H1 (cell line): ENCODE measurements at places on chromosomes 7 and 10. TPM values are rescaled to one million over a fixed set of nuclear protein-coding genes. Genes with fewer than 3 reads are reported as not detected.

Gene GPR26
- 0.09 and 0.10 TPM in 2 replicates for total RNA-seq

Gene TRDMT1
- 20.2 and 21.4 TPM in 2 replicates for total RNA-seq

Gene ERVW-1
- total RNA-seq, result not detected in 2 replicates

Gene CNNM1
- total RNA-seq, result 0.57 and 0.74 TPM in 2 replicates

Gene MRLN
- not detected in 2 replicates for total RNA-seq

Gene CPA4
- not detected in 2 replicates for total RNA-seq

Gene FAM3C
- total RNA-seq, result 71.5 and 77.7 TPM in 2 replicates

Gene TRIM50
- total RNA-seq, result 0.31 TPM in 1 of 2 replicates, not detected in the other

Gene CCL26
- 14.8 and 14.9 TPM in 2 replicates for total RNA-seq

Gene RADIL
- total RNA-seq, result 5.0 and 5.4 TPM in 2 replicates

Gene ETV1
- total RNA-seq, result 87.5 and 91.2 TPM in 2 replicates

Gene FGL2
- not detected in 2 replicates for total RNA-seq

- no peak overlapping the region for H3K27ac ChIP-seq
- H3K27me3 ChIP-seq, result no peaks in the 10 kb centered on the region
- no peaks in the 10 kb centered on the region for H3K4me1 ChIP-seq
- no peak overlapping the region for H3K4me3 ChIP-seq
- H3K36me3 ChIP-seq, result no peaks in the 10 kb centered on the region
- no peak for DNase-seq
Measured at GRCh38 chr7:40354711-40355110, 219.9 kb downstream of the SUGCT start.

DNA sequence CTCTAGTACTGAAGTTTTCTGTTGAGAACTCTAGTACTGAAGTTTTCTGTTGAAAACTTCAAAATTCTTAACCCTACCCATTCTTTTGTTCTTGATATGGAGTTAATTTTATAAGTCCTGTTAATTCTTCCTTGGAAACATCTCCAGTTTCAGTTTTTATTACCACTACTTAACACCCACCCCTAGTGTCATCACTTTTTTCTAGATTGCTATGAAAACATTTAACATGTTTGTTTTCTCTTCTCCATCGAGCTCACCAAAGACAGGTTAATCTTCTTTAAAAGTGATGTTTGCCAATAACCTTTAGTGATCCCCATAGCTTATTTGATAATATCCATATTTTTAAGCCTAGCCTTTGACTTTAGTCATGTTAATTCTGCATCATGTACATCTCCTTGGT is 147.9 kb downstream of the PPP1R9A start:
- H3K27me3 ChIP-seq, result no peaks in the 10 kb centered on the region
- DNase-seq, result no peak
- H3K27ac ChIP-seq, result no peak overlapping the region
- no peaks in the 10 kb centered on the region; the same call in 1 of the 2 replicates for H3K4me1 ChIP-seq
- H3K4me3 ChIP-seq, result no peak overlapping the region
- H3K36me3 ChIP-seq, result no peaks in the 10 kb centered on the region

DNA sequence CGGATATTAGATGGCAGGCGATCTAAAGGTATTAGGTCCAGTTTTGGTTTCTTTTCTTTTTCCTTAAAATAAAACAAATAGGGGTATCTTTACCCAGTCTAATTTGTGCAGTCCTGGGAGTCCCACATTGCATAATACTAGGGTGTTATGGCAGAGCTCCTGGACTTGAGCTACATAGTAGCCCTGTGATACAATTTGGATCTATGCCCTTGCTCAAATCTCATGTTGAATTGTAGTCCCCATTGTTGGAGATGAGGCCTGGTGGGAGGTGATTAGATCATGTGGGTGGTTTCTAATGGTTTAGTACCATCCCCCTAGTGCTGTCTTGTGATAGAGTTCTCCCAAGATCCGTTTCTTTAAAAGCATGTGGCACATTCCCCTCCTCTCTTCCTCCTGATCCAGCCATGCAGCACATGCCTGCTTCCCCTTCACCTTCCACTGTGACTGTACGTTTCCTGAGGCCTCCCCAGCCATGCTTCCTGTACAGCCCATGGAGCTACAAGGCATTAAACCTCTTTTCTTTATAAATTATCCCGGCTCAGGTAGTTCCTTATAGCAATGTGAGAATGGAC is 141.9 kb downstream of the RPS24 start:
- no peaks in the 10 kb centered on the region for H3K36me3 ChIP-seq
- H3K27ac ChIP-seq, result no peak overlapping the region
- peaks cover 6% of the 10 kb centered on the region for H3K4me1 ChIP-seq
- H3K4me3 ChIP-seq, result no peak overlapping the region

GRCh38 chr7:149205690-149206381 is 10.5 kb downstream of the ZNF282 start:
- H3K27me3 ChIP-seq, result no peaks in the 10 kb centered on the region
- H3K27ac ChIP-seq, result no peak overlapping the region
- H3K4me1 ChIP-seq, result peaks cover 9% of the 10 kb centered on the region
- peaks cover 67% of the 10 kb centered on the region for H3K36me3 ChIP-seq
- DNase-seq, result no peak

DNA sequence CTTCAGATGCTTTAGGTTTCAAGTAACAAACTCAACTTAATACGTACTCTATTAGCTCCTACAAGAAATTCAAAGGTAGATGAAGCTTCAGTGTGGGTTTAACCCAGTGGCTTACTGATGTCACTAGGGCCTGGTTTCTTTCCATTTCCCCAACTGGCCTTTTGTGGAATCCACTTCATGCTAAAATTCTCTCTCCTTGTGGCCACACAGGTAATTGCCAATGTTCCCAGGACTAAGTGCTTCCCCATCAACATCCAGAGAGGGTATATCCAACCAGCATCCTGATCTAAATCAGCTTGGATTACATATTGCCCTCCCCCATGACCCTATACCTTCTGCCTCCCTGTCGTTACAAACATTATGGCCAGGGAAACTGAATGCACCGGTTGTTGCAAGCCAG is 10.7 kb downstream of the FBXL13 start:
- H3K27ac ChIP-seq, result no peak overlapping the region
- H3K4me3 ChIP-seq, result no peak overlapping the region
- H3K4me1 ChIP-seq, result no peaks in the 10 kb centered on the region
- H3K27me3 ChIP-seq, result no peaks in the 10 kb centered on the region

- peaks cover 3% of the 10 kb centered on the region; the same call in 1 of the 2 replicates for H3K4me1 ChIP-seq
- H3K27me3 ChIP-seq, result peaks cover 20% of the 10 kb centered on the region
- H3K27ac ChIP-seq, result no peak overlapping the region
- DNase-seq, result no peak
- H3K4me3 ChIP-seq, result no peak overlapping the region
- no peaks in the 10 kb centered on the region for H3K36me3 ChIP-seq
Measured at GRCh38 chr10:114096864-114097263, 53.2 kb downstream of the ADRB1 start.

- H3K4me1 ChIP-seq, result no peaks in the 10 kb centered on the region
- no peak overlapping the region for H3K4me3 ChIP-seq
- H3K27me3 ChIP-seq, result no peaks in the 10 kb centered on the region
Measured at GRCh38 chr7:29019896-29020295, 61.8 kb upstream of the TRIL start.

- no peaks in the 10 kb centered on the region for H3K27me3 ChIP-seq
- no peaks in the 10 kb centered on the region for H3K36me3 ChIP-seq
- no peak within 1 kb of the TSS for H3K27ac ChIP-seq
- H3K4me3 ChIP-seq, result no peak within 1 kb of the TSS
Measured at GRCh38 chr7:75813781-75814236, at the start of gene CCL24. Gene CCL24, minus strand, starts transcription at chr7:75813806. Its CDS starts 91 bp downstream, at chr7:75813715.

GRCh38 chr10:93124580-93125318 is 51.1 kb downstream of the CYP26A1 start:
- H3K36me3 ChIP-seq, result peaks cover 6% of the 10 kb centered on the region; the same call in 1 of the 2 replicates
- H3K4me1 ChIP-seq, result no peaks in the 10 kb centered on the region
- H3K27ac ChIP-seq, result no peak overlapping the region
- no peaks in the 10 kb centered on the region for H3K27me3 ChIP-seq
- no peak overlapping the region for H3K4me3 ChIP-seq

DNA sequence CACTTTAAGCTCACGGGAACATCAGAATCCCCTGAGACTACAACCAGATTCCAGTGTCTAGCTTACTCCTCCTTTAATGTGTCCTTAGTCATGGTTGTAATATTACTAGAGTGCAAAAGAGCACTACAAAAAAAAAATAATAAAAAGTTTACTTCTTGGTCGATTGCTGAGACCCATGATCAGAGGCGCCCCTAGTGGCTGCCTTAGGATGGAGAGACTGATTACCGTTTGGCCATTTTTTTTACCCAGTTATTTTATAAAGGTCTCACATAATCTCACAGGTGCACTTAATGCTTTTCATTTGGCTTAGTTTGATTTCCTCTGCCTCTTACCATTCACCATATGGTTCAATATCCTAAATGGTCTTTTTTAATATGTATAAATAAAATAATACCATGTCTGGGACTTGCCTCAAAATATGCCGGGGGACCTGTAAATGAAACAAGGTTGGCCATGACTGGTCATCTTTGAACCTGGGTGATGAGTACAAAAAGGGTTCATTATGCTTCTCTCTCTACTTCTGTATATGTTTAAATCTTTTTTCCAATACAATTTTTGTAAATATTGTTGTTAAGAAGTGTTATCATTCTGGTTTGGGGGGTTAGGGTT is 331.5 kb upstream of the NFE2L3 start:
- H3K27ac ChIP-seq, result no peak overlapping the region
- H3K4me1 ChIP-seq, result no peaks in the 10 kb centered on the region
- no peak overlapping the region for H3K4me3 ChIP-seq
- no peak for DNase-seq

DNA sequence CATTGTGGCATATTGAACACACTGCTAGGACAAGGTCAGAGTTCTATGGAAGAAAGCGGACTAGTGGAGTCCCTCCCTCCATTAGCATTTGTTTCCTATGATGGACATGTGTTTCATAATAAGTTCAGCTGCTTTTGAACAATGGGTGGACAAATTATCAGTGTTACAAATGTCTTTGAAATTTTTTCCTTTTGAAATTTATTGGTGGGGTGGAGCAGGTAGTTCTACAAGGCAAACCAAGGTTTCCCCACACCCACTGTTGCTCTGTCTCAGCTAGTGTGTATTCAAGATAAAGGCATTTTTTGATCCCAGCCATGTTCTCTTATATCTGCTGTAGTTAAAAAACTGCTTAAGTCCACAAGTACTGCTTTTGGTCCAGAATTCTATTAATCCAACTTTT is 79.9 kb downstream of the MALSU1 start:
- H3K4me3 ChIP-seq, result no peak overlapping the region
- DNase-seq, result no peak
- peaks cover 9% of the 10 kb centered on the region; the same call in 1 of the 2 replicates for H3K36me3 ChIP-seq
- no peaks in the 10 kb centered on the region for H3K4me1 ChIP-seq

- no peak overlapping the region for H3K27ac ChIP-seq
- H3K4me3 ChIP-seq, result no peak overlapping the region
- no peaks in the 10 kb centered on the region for H3K36me3 ChIP-seq
- no peaks in the 10 kb centered on the region; the same call in 1 of the 2 replicates for H3K4me1 ChIP-seq
Measured at GRCh38 chr10:33106767-33107166, 148.7 kb upstream of the ITGB1 start.

GRCh38 chr10:34240039-34240438 is 575.1 kb downstream of the PARD3 start:
- H3K4me3 ChIP-seq, result no peak overlapping the region
- no peak overlapping the region for H3K27ac ChIP-seq
- H3K27me3 ChIP-seq, result no peaks in the 10 kb centered on the region
- DNase-seq, result no peak
- H3K4me1 ChIP-seq, result peaks cover 3% of the 10 kb centered on the region; the same call in 1 of the 2 replicates

GRCh38 chr10:129697463-129698247 is 230.6 kb downstream of the MGMT start:
- H3K36me3 ChIP-seq, result no peaks in the 10 kb centered on the region
- no peaks in the 10 kb centered on the region; the same call in 1 of the 2 replicates for H3K27me3 ChIP-seq
- no peak overlapping the region for H3K27ac ChIP-seq
- no peaks in the 10 kb centered on the region for H3K4me1 ChIP-seq
- no peak for DNase-seq
- no peak overlapping the region for H3K4me3 ChIP-seq

- no peaks in the 10 kb centered on the region for H3K27me3 ChIP-seq
- H3K27ac ChIP-seq, result 0 out of 2 replicates have a peak overlapping the region, but pooled peaks have one; percentile 20
- peak overlapping the region; percentile 41 for H3K4me3 ChIP-seq
- DNase-seq, result peak; percentile 43
- H3K4me1 ChIP-seq, result peaks cover 23% of the 10 kb centered on the region
- H3K36me3 ChIP-seq, result no peaks in the 10 kb centered on the region
Measured at GRCh38 chr10:102776779-102777456, 33.2 kb downstream of the WBP1L start.

- no peak overlapping the region for H3K4me3 ChIP-seq
- no peaks in the 10 kb centered on the region for H3K36me3 ChIP-seq
- H3K4me1 ChIP-seq, result peaks cover 8% of the 10 kb centered on the region
- no peak overlapping the region for H3K27ac ChIP-seq
Measured at GRCh38 chr10:11864727-11865126, 41.6 kb downstream of the PROSER2 start.

DNA sequence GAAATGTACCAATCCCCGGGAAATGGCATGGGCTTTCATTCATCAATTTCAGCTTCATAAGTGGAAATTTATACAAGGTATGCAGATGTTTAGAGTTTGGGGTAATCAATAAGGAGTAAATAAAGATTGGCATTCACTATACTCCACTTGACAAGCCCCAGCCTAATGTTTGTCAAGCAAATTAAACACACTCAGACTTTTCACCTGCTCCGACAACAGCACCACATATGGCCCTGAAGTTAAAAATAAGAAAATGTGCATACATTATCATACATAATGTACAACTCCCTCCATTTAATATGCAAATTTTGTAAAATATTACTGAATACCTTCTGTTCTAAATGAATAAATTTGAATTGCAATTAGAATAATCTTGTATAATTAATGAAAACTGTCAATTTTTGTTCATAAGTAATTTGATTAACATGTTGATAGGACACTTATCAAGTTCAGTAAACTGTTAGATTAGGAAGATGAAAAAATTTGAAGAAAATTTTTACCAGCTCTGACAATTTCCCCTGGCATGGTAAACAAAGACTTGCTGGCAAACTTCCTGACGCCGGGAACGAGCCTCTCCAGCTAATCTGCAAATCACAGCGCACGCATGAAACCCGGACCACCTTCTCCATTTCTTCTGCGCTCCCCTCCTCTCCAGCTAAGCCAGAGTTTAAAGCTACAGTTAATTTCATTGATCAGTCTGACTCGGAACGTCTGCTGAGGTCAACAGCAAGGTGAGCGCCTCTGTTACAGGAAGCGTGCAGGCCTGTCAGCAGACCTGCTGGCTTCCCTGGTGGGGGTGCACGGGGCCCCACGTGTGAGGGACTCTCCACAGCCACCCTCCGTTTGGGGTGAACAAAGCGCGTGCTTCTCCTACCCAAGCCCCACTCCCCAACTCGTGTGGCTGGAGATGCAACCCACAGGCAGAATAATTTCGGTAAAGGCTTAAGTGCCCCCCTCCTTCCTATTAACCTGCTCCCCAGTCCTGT is 70.7 kb downstream of the EBF3 start:
- H3K27ac ChIP-seq, result no peak overlapping the region
- no peak overlapping the region for H3K4me3 ChIP-seq
- no peaks in the 10 kb centered on the region for H3K36me3 ChIP-seq
- DNase-seq, result no peak

GRCh38 chr10:29237786-29238185 is 51.1 kb upstream of the LYZL1 start:
- H3K36me3 ChIP-seq, result no peaks in the 10 kb centered on the region
- no peaks in the 10 kb centered on the region for H3K27me3 ChIP-seq
- no peak overlapping the region for H3K4me3 ChIP-seq
- H3K4me1 ChIP-seq, result no peaks in the 10 kb centered on the region
- H3K27ac ChIP-seq, result no peak overlapping the region
- no peak for DNase-seq
